Fibroblast of upper back skin (primary cell): ENCODE measurements at places on chromosomes 12 and 14.
A peak's percentile ranks its signal among the peaks of the same experiment; 100 is the strongest.

- no peak for DNase-seq
Observed at GRCh38 chr14:30861200-30861599, 13.2 kb upstream of the COCH start.

DNA sequence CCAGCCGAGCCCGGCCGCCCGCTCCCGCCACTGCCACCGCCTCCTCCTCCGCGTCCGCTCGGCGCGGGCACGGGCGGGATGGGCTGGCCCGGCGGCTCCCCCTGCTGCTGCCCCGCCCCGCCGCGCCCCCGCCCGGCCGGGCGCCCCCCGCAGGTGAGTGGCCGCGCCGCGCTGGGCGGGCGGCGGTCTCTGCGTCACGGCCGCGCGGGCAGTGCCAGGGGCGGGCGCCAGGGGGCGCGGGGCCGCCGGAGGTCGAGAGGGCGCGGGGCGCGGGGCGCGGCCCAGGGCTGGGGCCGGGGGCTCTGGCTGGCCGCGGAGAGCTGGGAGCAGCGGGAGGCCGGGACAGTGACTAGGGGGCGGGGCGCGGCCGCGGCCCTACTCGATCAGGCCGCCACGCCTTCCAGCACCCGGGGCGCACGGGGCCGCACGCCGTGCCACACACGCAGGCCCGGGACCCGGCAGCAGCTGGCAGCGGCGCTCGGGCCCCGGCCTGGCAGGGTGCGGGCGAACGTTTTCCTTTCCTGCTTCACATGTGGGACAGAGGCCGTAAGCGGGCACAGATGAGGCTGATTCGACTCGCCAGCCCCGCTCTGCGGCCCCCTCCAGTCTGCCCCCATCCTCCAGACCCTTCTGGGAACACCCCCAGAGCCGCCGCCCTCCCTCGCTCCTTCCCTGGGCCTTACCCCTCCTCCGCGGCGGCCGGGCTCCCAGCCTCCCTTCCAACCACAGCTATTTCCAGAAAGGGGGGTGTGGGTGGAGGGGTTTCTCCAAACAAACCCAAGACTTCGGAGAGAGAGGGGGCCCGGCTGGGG lies 2.4 kb upstream of the TNS2 start:
- peak; percentile 92 for DNase-seq

- no peak for DNase-seq
Observed at GRCh38 chr12:70763666-70764065, 126.4 kb upstream of the PTPRB start.

DNA sequence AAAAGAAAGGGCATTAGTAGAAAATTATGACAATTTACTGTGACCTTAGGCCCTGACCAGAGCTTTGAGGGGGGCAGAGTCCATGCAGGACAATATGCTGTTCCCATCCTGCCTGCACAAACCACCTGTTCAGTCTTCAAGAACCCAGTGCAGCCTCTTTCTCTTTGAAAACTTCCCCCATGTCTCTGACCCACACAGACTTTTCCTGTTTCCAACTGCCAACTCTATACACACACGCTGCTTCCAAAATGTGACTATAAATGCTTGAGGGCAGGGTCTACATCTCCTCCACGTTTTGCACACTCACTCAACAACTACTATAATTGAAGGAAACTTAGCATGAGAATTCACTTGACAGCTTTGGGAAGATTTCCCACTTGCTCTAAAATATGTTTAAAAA lies 36.6 kb upstream of the SYCP3 start:
- DNase-seq, result no peak

GRCh38 chr12:65536351-65536750 lies 257.9 kb downstream of the MSRB3 start:
- no peak for DNase-seq

GRCh38 chr14:32734261-32734660 lies 204.4 kb upstream of the NPAS3 start:
- no peak for DNase-seq

DNA sequence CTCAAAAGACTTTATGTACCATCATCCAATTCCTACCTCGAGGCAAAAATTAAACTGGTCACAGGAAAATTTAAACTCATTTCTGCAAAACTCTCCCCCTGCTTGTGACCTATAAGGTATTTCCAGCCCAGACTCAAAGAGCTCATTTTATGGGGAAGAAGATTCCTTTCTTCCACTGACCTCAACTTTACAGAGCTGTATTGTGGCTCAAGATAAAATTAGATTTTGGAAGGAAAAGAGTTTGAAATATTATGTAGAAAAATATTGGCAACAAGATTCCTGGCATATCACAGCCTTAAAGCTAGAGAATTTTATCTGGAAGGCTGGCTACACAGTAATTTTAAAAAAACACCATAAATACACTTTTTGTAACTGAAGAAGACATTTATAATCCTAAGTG lies 91.7 kb downstream of the STXBP6 start:
- DNase-seq, result peak; percentile 24

GRCh38 chr12:89732522-89732921 lies 23.9 kb upstream of the ATP2B1 start:
- no peak for DNase-seq

DNA sequence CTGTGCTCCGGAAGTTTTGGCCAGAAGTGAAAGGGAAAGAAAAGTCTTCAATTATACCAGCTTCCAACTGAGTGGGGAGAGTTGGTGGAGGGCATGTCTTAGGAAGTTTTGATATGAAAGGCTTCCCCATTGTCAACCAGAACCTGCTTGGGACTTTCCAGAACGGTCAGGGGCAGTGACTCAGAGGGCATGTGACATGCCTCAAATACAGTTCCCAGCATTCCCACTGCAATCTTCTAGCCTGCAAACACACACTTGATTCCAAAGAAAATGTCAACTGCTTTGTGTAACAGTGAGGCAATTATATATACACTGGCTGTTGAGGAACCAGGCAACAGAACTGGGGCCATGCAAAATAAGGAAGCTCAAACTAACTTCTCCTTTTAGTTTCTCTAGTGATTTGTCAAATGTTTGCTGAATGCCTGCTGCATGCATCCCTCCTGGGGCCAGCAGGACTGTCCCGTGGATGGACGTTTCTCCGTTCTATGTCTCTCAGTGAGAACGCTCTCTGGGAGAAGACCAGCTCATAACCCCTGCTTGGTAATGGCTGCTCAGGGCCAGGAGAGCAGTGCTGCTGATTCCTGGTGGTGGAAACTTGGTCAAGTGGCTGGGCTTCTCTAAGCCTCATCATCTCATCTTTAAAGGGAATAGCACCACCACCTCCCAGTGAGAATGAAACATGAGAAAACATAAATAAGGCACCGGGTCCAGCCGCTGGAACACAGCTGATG lies 18.3 kb downstream of the SLC25A47 start:
- DNase-seq, result peak; percentile 8

DNA sequence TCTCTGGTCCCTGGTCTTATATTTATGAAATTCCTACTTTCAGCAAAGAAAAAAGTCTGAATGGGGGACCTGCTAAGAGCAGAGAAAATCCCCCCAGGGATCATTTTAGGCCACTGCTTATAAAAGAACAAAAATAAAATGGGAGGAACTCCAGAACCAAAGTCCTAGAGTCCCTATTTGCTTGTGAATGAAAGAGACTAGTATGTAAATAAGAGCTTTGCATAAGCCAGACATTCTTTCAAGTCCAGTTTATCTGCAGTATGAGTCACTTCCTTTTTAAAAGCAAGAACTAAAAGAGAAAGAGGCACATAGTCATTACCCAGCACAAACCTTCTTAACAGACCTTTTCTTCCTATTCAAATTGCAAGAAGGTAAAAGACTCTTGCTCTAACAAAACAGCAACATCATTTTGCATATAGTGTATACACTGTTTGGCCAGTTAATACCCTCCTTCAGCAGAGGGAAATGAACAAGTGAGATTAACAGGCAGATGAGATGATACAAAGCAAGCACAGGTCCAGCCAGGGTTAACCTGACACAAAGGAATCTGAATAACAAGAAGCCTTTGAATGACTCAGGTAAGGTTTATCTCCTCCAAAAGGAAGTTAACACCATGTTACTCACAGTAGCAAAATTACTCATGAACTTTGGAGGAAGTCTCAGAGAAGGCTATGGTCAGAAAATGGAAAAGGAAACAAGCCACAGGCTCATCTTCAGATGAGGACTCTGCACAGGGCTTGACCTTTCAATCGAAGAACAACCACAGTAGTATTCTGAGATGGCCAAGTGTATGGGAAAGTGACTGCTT lies 87.3 kb downstream of the PHLDA1 start:
- peak; percentile 84 for DNase-seq

DNA sequence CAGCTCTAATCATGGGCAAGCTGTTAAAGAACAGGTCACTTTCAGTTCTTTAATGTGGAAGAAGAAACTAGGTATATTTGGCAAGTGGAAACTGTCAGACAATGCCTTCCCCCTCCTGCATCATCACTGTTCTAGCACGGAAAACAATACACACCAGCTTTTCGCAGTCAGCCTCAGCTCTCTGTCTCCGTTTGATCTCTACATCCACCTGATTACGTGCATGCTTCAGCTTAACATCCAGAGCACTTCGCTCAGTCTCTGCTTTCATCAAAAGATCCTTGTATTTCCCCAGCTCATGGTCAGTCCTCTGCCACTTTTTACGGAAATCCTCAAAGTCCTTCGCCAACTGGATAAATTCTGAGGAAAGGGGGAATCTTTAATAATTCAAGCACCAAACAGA lies 19.0 kb downstream of the RACGAP1 start:
- no peak for DNase-seq

GRCh38 chr12:65779091-65779642 lies 45.1 kb upstream of the HMGA2 start:
- peak; percentile 69 for DNase-seq

DNA sequence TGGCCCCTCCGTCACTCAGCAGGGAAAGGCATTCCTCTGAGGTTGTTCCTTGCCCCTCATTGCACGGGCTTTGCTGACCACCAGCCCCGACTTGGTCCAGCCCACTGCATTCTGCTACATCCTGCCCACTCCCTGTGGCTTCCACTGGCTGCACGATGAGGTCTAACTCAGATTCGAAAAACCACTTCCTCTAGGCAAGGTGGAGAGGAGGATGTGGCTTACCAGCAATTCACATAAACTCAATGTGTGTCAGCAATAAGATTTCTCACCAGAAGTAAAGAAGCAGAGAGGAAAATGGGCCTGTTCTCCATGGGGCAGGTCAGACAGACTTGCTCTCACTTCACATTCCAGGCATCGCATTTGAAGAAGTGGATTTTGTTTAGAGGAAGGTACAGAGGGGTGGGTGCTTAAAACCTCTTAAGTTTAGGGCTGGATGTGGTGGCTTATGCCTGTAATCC lies 14.7 kb downstream of the GPR68 start:
- DNase-seq, result peak; percentile 73

- peak; percentile 51 for DNase-seq
Observed at GRCh38 chr14:93619176-93619793, 169.0 kb downstream of the PRIMA1 start.

GRCh38 chr12:22231078-22231477 lies 103.4 kb downstream of the ST8SIA1 start:
- no peak for DNase-seq

- DNase-seq, result peak; percentile 66
Observed at GRCh38 chr14:87005280-87005679, 987.7 kb downstream of the GALC start.

- DNase-seq, result no peak
Observed at GRCh38 chr14:104784846-104785707, 10.5 kb downstream of the AKT1 start.

- DNase-seq, result peak; percentile 69
Observed at GRCh38 chr14:75277008-75277814, 1.4 kb upstream of the FOS start.

- no peak for DNase-seq
Observed at GRCh38 chr12:88646824-88647223, 66.6 kb upstream of the KITLG start.

DNA sequence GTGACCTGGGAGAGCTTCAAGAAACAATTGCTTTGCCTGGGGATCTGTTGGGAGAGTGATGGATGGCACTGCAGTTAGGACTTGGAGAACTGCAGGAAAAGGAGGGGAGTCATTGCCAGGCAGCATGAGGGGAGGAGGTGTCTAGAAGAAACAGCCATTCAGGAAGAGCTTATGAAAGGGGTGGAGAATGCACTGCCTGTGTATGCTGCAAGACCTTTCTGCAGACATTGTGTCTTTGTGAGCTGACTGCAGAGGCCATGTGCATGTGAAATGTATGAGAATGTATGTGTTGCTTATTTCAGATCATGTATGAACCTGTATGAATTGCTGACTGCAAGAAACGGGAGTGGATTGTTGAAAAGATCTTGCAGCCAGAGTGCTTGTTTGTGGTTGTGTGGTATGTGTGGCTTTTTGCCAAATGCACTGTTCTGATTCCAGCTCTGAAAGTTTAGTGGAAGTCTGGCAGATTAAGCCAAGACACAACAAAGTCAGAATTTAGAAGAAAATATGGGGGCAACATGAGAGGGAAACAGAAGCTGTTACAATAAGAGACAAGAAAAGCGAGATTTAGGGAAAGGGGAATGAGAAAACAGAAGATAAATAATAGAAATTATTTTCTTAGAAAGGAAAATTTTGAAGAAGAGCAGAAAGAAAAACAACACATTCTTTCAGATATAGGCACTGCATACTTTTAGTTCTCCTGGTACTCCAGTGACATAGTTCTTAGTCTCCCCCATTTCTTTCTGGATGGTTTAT lies 9.8 kb upstream of the RIMKLB start:
- peak; percentile 91 for DNase-seq

DNA sequence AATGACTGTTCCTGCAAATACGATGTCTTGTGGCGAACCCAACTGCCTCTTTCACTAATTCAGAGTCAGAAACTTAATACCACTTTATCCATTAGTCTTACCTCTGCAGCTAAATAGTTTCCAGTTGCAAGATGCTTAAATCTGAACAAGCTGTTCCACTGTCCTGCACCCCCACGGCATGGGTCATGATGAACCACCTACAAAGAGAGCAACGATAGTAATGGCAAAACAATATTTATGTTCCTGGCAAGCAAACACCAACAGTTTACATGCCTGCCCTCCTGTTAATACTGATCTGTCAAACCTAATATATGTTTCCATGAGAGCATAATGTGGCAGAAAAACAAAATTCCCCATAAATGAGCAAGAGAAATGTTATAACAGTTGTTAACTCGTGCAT lies 121.9 kb downstream of the ITPR2 start:
- DNase-seq, result no peak

DNA sequence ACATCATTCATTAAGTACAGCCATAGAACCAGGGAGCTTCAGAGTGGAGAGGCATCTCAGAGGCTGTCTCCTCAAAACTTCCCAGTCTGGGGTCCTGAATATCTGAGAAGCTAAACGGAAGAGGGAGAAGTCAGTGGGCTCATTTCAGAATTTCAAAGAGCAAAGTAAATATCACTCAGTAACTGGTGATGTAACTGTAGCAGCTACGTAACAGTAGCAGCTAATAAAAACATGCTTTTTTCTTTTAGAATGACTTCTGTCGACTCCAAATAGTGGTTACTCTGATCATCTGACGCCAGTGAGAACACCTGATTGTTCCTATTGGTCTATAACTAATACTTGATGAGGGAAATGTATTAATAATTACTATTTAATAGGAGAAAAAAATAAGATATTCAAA lies 383.3 kb downstream of the DPF3 start:
- DNase-seq, result no peak

GRCh38 chr12:1083889-1084262 lies 92.9 kb downstream of the ERC1 start:
- DNase-seq, result peak; percentile 45

DNA sequence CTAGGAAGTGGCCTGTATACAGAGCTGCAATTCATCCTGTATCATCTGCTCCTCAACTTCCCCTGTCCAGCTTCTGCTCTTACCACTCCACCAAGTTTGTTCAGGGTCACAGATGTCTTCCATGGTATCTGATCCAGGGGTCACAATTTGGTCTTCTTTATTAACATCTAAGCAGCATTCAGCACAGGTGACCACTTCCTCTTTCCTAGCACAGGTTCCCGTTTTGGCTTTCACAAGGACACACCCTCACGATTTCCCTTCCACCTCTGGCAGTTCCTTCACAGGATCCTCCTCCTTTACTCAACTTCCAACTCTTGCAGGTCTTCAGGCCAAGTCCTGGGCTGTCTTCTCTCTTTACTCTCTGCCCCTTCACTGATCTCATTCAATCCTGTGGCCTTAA lies 93.6 kb downstream of the TTC7B start:
- no peak for DNase-seq
